NAMALWA (cell line): ENCODE measurements at places on chromosomes 5 and 9.
A peak's percentile ranks its signal among the peaks of the same experiment; 100 is the strongest.

- DNase-seq, result peak; percentile 5
These were observed 215.1 kb downstream of the SH3GL2 start for GRCh38 chr9:17793713-17794622.

DNA sequence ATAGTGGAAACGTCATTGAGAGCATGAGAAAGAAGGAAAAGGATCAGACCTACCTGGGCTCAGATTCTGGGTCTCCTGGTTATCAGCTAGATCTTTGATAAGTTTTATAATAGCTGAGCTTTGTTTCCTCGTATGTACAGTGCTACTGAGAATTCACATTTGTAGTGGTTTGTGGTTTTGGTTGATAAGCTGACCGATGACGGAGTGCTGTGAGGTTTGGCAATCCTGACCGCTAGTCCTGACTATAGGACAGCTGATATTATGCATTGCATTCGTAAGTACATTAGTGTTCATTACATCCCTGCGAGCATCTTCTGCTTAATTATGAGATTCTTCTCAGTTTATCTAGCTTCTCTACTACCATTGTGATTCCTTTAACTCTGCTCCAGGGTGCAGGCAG is 190.7 kb upstream of the SLC27A6 start:
- no peak for DNase-seq

DNA sequence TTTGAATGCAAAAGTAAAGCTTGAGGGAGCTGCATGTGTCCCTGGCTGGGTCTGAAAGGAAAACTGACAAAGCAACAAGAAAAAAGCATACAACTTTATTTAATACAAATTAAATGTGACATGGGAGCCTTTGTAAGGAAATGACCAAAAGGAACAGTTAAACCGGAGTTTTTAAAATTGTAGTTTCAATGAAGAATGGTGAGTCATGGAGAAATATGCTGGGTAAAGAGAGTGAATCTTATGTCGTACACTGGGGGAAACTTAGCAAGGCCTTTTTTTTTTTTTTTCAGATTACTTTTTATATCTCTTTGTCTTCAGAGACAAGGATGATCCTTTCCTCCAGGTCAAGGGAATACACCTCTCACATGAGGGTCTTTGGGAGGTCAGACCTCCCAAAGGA is 50.1 kb upstream of the FBXL17 start:
- DNase-seq, result no peak

DNA sequence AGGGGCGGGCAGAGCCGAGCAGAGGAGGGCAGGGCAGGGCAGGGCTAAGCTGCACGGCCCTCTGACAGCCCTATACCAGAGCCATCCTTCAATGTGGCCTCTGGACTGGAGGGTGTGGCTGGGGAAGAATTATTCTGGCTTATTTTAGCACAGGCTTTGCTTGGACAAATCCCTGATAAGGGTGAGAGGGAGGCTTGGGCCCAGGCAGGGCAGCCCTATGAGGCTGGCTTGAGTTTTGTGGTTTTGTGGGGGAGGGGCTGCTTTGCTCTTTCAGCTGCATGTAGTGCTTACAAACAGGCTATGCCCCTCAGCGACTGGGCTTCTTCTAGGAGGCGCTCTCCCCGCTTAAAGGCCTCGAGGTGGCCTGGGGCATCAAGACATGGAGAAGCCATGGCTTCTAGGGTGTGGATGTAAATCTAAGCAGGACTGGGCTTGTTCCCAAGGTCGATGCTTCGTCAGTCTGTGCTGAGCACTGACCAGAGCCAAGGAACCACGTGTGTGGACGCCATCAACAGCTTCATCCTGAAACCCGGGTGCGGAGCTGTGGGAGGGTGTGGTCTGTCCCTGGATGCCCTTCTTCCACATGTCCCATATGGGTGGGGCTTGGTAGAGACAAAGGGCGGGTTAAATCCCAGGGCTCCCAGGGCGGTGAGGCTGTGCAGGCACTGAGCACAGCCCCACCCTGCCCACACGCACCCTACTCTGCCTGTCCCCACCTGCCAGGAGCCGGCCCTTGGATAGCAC is 45.7 kb upstream of the IPPK start:
- DNase-seq, result no peak

- no peak for DNase-seq
These were observed 182.0 kb upstream of the WWC1 start for GRCh38 chr5:168109441-168109840.

DNA sequence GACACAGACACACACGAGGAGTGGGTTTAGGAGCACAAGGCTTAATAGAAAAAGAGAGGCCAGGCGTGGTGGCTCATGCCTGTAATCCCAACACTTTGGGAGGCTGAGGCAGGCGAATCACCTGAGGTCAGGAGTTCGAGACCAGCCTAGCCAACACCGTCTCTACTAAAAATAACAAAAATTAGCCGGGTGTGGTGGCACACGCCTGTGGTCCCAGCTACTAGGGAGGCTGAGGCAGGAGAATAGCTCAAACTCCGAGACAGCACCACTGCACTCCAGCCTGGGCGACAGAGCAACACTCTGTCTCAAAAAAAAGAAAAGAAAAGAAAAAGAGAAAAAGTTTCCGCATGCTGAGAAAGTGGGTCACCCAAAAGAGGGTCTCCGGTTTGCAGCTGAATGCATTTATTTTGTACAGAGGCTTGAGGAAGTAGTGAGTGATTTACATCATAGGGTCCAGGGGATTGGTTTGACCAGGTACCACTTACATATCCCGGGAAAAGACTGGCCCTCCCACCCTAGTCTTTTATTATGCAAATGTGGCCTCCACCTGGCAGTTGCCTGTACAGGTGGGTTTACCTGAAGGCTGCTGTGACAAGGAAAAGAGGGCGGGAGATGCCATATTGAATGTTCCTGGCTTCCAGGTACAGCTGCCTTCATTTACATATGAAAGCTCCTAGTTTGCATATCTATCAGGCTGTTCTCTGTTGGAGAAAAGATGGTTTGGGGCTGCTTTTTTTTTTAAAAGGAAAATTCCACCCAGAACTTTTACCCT is 366.2 kb upstream of the GRAMD2B start:
- no peak for DNase-seq

GRCh38 chr9:32603914-32604852 is 31.2 kb upstream of the NDUFB6 start:
- DNase-seq, result no peak

DNA sequence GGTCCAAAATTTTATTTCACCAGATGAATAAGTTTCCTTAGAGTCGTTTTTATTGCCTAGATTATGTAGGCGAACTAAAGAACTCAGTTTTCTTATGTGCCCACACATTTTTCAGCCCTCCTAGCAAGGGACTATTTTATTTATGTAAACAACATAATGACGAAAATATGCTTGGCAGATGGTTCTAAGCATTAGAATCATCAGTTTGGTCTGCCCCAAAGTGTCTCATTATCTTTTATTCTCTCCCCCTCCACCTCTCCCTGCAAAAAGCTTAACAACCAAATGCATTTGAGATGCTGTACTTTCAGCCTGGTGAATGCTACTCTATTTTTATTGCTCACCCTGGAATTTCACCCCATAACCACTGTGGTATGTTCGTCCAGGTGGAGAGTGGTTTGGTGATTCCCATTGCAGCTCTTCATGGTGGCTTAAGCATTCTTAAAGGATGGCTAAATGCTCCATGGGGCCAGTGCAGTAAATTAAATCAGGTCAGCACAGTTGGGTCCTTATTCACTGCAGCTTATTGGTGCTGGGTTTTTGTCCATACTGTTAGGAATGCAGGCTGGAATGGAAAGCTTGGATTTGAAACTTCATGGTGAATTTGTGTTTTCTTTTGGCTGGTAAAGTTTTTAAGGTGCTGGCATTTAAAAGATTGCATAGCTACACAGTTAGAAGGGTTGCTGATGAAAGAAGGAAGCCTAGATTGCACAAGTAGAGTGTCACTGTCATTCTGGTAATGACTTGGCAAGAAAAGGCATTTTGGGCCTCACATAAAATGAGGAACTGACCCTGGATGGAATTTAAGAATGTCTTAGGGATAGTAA is 39.2 kb downstream of the TLE4 start:
- peak; percentile 39 for DNase-seq

DNA sequence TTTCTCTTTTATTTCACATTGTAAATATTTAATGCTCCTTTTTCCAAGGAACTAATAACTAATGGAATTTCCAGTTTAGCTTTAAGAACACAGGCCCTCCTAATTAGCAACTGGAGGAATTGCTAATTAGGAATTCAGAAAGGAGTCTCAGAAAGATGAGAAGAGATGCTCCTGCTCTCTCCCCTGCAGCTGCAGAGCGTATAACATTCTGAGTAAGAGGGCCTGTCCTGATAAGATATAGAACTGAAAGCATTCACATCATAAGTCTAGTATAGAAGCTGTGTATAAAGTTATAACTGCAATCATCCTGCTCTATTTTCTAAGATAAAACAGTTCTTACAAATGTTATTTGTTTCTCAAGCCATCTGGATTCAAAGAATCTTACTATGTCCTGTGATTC is 83.2 kb downstream of the DTWD2 start:
- no peak for DNase-seq

- peak; percentile 96 for DNase-seq
These were observed at the start of gene ZBTB26 for GRCh38 chr9:122931226-122932121. Gene ZBTB26 (minus strand): TSS chr9:122931512. CDS start chr9:122919934, 11,578 bp downstream.

- DNase-seq, result peak; percentile 61
These were observed 156.4 kb downstream of the EFNA5 start for GRCh38 chr5:107514305-107514704.

GRCh38 chr9:120916588-120916987 is 10.0 kb downstream of the TRAF1 start:
- DNase-seq, result no peak

- no peak for DNase-seq
These were observed 38.1 kb downstream of the SEMA6A start for GRCh38 chr5:116536316-116537083.

DNA sequence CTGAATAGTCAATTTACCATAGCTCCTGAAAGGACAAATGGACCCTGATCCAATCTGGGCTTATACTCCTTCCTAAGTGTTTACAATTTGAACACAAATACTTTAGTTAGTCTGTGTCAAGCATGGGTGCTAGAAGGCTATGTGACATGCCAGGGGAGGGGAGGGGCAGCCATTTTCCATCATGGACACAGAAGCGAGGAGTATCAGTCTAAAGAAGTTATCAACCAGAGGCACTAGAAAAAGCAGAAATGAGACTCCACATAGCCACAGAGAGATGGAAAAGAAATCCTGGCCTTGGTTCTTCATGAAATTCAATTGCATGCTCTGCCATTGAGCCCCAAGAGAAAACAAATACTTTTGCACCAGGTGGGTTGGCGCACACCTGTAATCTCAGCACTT is 61.8 kb downstream of the NR6A1 start:
- no peak for DNase-seq

DNA sequence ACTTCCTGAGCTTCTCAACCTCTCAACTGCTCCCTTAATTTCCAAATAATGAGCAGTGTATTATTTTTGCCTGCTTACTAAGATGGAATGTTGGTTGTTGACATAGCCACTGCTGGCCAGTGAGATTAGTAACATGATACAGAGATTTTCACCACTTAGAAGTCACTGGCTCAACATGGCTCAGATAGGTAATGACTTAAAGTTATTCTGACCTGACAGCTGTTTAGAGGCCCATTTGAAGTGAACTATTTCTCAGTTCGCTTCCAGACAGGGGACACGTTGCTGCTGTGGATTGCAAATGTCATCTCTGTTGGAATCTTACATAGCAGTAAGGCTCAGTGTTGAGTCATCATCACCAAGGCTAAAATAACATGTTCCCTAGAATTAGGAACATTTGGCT is 490.2 kb downstream of the TLE4 start:
- DNase-seq, result no peak

DNA sequence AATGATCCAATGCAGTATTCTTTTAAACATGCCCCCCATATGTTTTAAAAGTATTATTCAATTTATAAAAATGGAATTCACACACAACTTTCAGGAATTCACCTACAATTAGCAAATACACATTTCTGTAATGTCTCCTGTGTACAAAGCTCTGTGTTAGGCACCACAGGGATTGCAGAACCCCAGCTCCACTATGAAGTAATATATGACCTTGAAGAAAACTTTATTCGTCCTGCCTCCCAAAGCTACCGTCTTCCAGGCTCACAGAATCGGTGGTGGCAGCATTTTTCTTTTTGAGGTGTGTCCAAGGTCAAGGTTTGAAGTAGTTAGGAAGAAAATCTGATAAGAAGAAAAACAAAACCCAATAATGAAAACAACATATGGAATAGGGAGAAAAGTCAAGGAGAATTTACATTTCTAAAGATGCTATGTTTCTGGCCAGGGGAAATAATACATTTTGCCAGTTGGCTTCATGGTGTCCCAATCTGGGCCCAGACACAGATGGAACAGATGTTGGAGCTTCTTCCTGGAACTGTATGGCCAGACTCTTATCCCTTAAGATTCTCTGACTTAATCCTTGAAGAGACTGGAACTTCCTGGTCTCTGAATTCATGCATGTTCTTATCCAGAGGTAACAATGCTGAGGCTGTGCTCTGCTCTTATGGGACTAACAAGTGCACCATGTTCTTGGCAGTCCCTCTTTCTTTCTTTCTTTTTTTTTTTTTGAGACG is 22.0 kb upstream of the LVRN start:
- DNase-seq, result no peak

DNA sequence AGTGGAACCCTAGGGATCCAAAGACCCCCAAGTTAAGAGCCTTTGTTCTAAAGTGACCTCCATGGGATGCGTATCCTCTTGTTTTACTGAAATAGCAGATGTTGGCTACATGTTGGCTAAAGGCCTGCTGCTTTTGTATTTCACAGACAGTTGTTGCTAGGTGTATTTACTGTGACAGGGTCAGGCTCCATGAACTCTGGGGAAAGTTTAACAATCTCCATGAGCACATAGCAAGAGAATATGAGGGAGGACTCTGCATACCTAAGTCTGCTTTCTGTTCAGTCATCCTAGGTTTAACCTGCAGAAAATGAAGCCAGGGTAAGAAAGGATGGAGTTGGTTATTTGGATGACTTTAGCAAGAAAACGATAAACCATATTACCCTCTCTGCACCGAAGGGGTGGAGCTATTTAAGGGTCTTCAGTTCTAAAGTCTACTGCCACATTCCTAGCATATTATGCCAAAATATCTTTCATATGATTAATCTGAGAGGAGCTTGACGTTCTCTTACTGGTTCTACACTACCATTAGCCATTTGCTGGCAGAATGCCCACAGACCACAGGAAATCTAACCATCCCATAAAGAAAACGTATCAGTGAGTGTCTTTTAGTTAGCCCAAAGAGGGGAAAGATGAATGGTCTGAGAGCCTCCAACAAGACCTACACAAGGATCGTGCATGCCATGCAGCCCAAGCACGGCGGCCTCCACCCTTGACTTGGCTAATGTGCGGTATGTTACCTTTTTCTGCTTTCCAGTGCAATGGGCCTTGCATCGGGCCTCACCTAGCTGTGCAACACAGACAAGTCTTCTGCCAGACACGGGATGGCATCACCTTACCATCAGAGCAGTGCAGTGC is 127.8 kb downstream of the SAXO1 start:
- no peak for DNase-seq

GRCh38 chr5:36561601-36562000 is 44.8 kb upstream of the SLC1A3 start:
- DNase-seq, result no peak
